A549 treated with RU486 at 1 μM for 4 hours (cell line): ENCODE measurements at places on chromosomes 16 and 17. TPM values are rescaled to one million over a fixed set of nuclear protein-coding genes. Genes with fewer than 3 reads are reported as not detected.

Gene MYCBPAP
- total RNA-seq: 0.37 to 0.85 TPM (median 0.51 TPM) in 5 replicates

Gene BCL6B
- total RNA-seq: 0.09 TPM in 1 of 5 replicates, not detected in the others

Gene CNGB1
- total RNA-seq: 0.07 to 0.25 TPM (median 0.13 TPM) in 5 replicates

Gene CACNG3
- not detected in 5 replicates for total RNA-seq

Gene MT1B
- total RNA-seq: not detected in 5 replicates

Gene CA7
- total RNA-seq: not detected in 5 replicates

Gene CES1
- 28.7 to 51.1 TPM (median 32.7 TPM) in 5 replicates for total RNA-seq

Gene HOXB4
- 0.09 to 0.15 TPM (median 0.12 TPM) in 3 of 5 replicates, not detected in the others for total RNA-seq

Gene JPT1
- 699 to 981 TPM (median 832 TPM) in 5 replicates for total RNA-seq

Gene LRRC37A3
- total RNA-seq: 1.8 to 2.4 TPM (median 2.0 TPM) in 5 replicates

Gene SLC2A4
- total RNA-seq: 0.07 to 0.29 TPM (median 0.17 TPM) in 5 replicates

Gene TERB1
- total RNA-seq: not detected in 5 replicates

Gene AKAP1
- 46.5 to 56.4 TPM (median 55.1 TPM) in 5 replicates for total RNA-seq

Gene ARRB2
- total RNA-seq: 48.9 to 75.6 TPM (median 63.8 TPM) in 5 replicates

Gene TNRC6A
- total RNA-seq: 23.2 to 29.6 TPM (median 28.4 TPM) in 5 replicates

Gene CORO6
- 4.1 to 8.8 TPM (median 5.7 TPM) in 5 replicates for total RNA-seq

Gene SDK2
- 0.24 to 0.44 TPM (median 0.33 TPM) in 5 replicates for total RNA-seq

Gene TPSD1
- total RNA-seq: not detected in 5 replicates

Gene ABCC12
- total RNA-seq: 0.05 to 0.30 TPM (median 0.07 TPM) in 4 of 5 replicates, not detected in the other

Gene METRN
- total RNA-seq: 63.5 to 222 TPM (median 177 TPM) in 5 replicates

Gene NFE2L1
- 95.1 to 114 TPM (median 108 TPM) in 5 replicates for total RNA-seq

Gene EVI2B
- total RNA-seq: 0.09 to 0.15 TPM (median 0.10 TPM) in 3 of 5 replicates, not detected in the others

Gene TMEM186
- 11.9 to 14.9 TPM (median 14.0 TPM) in 5 replicates for total RNA-seq

Gene KRT222
- total RNA-seq: 0.30 to 0.59 TPM (median 0.38 TPM) in 4 of 5 replicates, not detected in the other

Gene CDH15
- total RNA-seq: 0.10 TPM in 1 of 5 replicates, not detected in the others

Gene HSD3B7
- 11.4 to 17.0 TPM (median 13.8 TPM) in 5 replicates for total RNA-seq

Gene SNAI3
- 0.11 to 0.22 TPM in 2 of 5 replicates, not detected in the others for total RNA-seq

Gene C16orf96
- total RNA-seq: not detected in 5 replicates
